ENCODE measurements at places on chromosomes 16 and 17.

DNA sequence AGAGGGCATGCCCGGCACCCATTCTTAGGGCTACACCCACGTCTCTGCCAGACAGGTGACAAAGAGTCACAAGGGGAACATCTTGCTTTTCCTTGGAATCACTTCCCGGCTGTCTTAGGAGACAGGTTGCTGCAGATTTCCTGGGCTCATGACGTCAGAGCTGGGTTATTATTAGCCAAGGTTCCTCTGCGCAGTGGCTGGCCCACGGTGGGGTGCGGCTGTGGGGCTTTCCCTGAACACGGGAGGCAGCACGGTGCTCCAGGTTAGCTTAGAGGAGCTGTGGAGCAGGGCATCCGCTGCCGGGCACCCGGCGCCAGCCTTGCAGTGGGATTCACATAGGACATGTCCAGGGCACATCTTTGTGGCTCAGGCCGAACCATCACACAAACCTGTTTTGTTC lies 118.0 kb upstream of the PLCG2 start:
- no peak for DNase-seq

DNA sequence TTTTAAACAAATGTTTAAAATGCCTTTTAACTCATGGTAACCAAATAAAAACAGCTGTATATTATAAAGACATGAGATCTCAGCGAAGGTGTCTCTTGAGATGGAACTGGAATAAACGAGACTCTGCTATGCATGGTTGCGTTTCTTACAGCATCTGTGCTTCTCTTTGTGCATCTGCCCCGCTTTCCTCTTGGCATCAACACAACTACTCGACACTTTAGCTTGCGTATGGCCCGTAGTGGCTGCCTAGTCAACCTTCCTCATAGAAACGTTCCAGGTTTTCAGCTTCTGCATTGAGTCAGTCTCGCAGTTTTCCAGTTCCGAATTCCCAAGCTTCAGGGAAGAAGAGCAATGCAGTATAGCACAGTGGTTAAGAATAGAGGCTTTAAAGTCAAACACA lies 214.9 kb downstream of the CEP112 start:
- no peak for DNase-seq

- no peak for DNase-seq
These were observed 31.3 kb downstream of the ENGASE start for GRCh38 chr17:79105937-79106336.

DNA sequence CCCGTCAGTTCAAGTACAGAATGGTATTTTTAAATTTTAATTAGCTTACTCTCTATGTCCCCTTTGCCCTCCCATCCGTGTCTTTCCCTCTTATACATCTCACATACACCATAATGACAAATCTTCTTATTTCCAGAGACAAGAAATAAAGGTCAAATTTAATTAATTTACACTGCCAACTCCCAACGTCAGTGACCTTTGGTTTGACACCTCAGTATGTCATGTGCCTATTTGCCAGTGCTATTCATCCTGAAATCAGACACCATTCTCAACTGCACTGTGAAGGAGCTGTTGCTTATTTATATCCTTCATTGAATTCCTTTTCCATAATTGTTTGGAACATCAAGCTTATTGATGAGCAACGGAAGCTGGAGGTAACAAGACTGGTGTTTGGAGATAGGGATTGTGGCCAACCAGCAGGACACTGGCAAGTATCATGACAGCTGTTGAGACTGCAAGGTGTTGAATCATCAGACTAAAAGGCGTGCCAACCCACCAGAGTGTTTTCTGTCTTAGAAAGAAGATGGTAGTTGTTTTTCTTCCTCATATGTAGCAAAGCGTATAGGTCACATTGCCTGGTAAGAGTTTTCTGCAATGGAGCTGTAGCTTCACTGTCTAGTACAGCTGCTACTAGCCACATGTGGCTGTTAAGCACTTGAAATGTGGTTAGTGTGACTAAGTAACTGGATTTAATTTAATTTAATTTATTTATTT lies 12.5 kb downstream of the CALCOCO2 start:
- DNase-seq, result no peak

DNA sequence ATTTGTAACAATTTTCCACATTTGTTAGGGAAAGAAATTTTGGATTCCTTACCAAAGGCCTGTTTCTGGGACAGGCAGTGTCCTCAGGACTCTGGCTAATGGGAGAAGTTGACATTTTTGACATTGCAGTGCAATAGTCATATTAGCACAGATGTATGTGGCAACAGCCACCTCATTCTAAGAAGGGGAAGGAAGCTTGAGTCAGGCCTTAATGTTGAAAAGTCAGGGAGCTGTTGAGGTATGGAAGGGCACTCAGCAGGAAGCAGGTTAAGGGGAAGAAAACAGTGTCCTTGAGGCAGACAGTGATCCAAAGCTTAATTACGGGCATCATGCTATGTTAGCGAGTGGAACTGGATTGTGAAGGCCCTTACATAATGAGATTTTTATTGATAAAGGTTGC lies 20.9 kb downstream of the AKTIP start:
- no peak for DNase-seq

DNA sequence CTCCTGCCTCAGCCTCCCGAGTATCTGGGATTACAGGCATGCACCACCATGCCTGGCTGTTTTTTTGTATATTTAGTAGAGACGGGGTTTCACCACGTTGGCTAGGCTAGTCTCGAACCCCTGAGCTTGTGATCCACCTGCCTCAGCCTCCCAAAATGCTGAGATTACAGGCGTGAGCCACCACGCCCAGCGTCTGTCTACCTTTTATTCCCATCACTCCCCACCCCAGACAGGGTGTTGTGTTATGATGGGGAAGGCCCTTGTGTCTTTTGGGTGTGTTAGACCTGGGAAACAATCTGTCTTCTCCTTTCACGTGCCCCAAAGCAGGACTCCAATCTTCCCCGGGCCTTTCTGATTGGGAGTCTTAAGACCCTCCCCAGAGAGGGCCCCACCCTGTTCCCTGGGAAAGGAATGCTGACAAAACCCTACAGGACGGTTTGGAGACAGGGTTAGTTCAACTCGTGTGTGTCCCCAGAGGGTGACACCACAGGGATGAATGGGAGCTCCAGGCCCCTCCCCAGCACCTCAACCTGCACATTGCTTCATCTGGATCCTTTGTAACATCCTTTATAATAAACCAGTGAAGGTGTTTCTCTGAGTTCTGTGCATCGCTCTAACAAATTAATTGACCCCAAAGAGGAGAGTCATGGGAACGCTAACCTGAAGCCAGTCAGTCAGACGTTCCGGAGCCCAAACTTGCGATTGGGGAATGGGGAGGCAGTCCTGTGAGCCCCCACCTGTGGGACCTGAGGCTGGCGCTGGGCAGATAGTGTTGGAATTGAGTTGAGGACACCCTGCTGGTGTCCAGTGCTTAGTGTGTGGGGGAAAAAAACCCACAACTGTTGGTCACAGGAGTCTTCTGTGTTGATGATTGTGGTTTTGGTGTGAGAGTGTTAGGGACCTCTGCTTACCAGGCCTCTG lies 3.2 kb upstream of the ELOB start:
- DNase-seq, result no peak

GRCh38 chr17:9204637-9205329 lies 183.5 kb downstream of the NTN1 start:
- no peak for DNase-seq

DNA sequence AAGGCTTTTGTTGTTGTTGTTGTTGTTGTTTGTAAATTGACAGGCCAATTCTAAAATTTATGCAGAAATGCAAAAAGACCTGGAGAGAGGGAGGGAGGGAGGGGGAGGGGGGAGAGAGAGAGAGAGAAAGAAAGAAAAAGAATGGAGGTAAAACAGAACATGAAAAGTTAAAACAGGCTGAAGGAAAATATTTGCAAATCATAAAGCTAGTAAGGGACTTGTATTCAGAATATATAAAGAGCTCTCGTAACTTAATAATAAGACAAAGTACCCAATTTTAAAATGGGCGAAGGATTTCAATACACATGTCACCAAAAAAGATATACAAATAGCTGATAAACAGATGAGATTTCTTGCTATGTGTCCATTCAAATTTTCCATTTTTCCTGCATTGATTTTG lies 15.4 kb downstream of the TNRC6C start:
- no peak for DNase-seq

DNA sequence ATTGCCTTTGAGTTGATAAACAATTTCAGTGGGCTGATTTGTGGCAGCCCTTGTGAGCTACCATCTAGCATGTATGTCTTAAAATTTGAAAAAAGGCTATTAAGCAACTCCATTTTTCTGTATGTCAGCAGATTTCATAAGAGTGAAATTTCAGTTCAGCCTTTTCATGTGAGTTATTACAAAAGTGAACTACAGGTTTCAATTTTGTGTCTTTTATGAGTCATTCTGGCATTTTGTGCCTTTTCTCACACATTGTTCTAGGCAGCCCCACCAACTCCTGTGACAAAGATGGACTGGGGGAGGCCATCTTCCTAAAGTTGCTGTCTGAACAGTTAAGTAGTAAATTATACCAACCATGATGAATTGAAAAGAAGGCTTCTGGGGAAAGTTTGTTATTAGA lies 52.1 kb downstream of the USP10 start:
- no peak for DNase-seq

- DNase-seq, result no peak
These were observed 16.3 kb downstream of the TNRC6A start for GRCh38 chr16:24745791-24746190.

DNA sequence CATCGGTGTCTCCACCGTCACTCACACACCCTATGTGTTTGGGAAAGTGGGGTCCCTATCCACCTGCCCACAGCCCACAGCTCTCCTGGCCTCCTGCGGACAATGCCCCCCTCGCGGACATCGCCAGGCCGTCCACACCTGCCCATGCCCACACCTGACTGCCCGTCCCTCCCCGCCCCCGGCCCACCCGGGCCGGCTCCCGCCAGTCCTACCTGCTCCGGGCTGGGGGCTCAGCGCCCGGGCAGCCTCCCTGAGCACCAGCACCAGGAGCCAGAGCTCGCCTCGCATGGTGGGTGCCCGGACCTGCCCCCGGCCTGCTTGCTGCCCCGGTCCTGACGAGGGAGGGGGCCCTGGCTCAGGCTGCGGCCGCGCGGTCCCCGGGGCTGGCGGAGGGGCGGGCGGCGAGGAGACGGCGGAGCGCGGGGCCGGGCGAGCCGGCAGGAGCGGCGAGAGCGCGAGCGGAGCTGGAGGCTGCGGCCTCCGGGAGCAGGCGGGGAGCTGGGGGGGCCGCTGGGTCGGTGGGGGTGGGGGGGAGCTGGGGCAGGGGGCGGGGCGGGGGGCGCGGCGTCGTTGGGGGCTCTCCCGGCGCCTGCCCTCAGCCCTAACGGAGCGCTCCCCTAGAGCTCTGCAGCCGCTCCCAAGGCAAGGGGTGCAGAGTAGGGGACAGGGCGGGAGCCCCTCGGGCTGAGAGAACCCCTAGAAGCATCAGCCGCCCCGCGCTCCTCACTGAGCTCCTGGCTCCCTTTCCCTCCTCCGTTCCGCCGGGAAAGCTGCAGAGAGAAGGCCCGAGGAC lies at the start of gene PLXDC1:
Gene PLXDC1, minus strand, starts transcription at position 488 of the 793 bp plus-strand sequence. Its CDS starts 200 bp downstream, at position 288.
- peak; percentile 26 for DNase-seq

- no peak for DNase-seq
These were observed 73.7 kb downstream of the MRC2 start for GRCh38 chr17:62700964-62701705.

- no peak for DNase-seq
These were observed 76.7 kb upstream of the DOC2B start for GRCh38 chr17:258045-258734.

- DNase-seq, result no peak
These were observed 484 bp upstream of the NUDT7 start for GRCh38 chr16:77721752-77722308.

- no peak for DNase-seq
These were observed 18.9 kb upstream of the RAP1GAP2 start for GRCh38 chr17:2777242-2777867.

GRCh38 chr17:34249061-34249460 lies 6.0 kb upstream of the CCL2 start:
- no peak for DNase-seq

DNA sequence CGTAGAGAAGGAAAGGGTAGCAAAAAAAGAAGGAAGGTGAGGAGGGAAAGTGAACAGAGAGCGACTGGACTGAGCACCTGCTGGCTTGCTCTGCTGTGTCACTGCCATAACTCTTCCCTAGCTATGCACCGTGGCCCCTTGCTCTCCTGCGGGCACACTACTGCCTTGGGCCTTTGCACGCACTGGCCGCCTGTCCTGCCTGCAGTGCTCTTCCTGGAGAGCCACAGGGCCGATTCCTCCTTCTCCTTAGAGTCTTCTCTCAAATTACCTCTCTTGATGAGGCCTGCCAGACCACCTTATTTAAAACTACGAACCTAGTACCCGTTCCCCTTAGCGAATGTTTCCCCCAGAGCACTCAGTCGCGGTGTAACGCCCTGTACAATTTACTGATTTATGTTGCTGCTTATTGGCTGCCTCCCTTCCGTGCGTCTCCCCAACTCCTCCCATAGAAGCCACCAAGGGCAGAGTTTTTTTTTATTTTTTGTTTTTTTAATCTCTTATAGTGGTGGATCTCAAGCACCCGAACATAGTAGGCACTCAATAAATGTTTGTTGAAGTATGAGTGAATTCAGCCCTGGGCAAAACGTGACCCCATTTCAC lies 70.3 kb downstream of the RAI1 start:
- DNase-seq, result no peak

GRCh38 chr17:48749621-48750553 lies 21.3 kb upstream of the HOXB13 start:
- no peak for DNase-seq

- DNase-seq, result no peak
These were observed 808.9 kb downstream of the CDH11 start for GRCh38 chr16:64312980-64313379.

DNA sequence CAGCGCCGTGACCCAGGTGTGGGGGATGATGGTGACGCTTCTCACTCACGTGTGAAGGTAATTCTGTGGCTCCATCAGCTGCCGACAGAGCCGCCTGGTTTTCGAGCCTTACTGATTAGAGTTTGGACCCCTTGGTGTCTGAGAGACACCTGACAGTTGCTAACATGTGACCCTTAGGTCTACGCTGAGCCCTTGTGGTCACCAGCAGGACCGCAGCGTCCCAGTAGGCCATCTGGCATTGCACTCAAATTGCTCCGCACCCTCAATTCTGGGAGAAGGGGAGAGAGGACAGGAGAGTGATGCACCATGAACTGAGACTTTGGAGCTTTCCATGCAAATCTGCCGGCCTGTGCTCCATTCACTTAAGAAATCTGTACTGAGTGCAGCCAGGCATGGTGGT lies 2.5 kb downstream of the FLYWCH1 start:
- DNase-seq, result no peak

GRCh38 chr17:76538941-76539570 lies 788 bp upstream of the PRCD start:
- DNase-seq, result no peak

GRCh38 chr16:31486045-31486444 lies 3.1 kb downstream of the SLC5A2 start:
- no peak for DNase-seq

DNA sequence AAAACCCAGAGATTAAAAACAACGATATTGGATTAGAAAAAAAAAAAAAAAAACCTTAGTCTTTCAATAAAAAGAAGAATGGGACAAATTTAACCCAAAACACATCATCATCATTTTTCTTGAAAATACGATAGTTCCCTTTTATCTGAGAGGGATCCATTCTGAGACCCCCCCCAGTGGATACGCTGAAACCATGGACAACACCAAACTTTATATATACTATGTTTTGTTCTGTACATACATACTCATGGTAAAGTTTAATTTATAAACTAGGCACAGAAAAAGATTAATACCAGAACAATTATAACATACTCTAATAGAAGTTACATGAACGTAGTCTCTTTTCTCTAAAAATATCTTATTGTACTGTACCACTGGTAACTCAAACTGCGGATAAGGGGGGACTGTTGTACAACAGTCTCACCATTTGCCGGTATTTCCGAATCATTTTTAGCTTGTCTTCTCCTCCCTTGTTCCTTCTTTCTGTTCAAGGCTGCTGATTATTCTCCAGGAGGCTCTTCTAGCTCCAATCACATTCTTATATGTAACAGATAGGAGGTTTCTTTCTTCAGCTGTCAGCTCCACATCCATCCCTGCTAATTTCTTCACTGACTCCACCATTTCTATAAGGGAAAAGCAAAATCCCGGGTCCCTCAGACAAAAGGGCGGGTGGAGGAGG lies 37.0 kb downstream of the RNF135 start:
- DNase-seq, result no peak
